ENCODE measurements at places on chromosomes 2 and 18.

DNA sequence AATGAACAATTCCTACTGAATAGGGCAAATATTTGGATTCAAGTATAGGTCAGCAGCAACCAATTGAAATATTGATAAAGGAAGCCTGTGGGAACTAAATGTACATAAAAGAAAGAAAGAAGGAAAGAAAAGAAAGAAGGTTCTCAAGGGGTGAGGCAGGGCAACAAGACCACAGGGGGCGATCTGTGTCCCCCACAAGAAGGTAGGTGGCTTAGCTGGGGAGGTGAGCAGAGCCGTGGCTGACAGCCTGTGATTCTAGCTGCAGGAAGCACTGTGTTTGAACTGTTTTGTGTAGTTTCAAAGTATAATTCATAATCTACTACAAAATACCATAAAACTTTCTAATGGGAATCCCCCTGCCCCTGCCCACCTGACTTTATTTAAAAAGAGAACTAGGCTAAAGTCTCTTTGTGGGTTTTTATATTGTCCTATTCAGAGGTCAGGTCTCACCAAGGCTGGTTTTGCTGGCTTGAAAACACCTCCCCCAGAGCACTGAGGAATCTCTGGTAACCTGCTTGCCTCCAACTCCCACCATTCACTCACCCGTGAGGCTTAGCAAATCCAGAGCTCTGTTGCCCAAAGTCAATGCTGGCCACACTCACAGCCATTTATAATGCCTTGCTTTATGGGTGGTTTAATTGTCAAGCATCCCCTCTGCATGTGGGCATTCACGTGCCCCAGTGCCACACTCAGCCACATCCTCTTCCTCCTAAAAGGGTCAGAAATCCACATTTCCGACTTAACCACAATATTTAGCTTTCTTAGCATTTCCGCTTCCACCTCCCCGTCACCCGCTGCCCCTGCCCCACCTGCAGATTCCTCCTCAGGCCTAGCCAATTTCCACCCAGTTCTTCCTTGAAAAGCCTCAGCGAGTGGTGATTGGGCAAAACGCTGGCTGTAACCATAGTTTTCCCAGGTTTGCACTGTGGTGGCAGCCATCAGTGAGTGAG lies 36.4 kb upstream of the LMAN1 start:
- no peak for DNase-seq

- DNase-seq = no peak
Measured at GRCh38 chr2:240947607-240948006, 41.5 kb downstream of the CROCC2 start.

GRCh38 chr2:74334931-74335333 lies 8.3 kb downstream of the SLC4A5 start:
- DNase-seq = peak; percentile 39

DNA sequence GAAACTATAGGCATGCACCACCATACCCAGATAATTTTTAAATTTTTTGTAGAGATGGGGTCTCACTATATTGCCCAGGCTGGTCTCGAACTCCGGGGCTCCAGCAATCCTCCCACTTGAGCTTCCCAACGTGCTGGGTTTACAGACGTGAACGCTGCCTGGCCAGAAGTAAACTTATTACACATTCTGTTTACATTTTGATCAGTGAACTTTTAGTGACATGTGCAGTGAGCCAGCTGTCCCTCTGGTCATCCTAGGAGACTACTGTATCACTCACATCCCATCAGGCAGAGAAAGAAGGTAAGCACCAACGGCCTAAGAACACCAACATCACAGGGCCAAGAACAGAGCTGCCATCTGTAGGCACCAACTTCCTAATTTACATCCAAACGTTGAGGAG lies 22.2 kb downstream of the NDUFA10 start:
- no peak for DNase-seq

DNA sequence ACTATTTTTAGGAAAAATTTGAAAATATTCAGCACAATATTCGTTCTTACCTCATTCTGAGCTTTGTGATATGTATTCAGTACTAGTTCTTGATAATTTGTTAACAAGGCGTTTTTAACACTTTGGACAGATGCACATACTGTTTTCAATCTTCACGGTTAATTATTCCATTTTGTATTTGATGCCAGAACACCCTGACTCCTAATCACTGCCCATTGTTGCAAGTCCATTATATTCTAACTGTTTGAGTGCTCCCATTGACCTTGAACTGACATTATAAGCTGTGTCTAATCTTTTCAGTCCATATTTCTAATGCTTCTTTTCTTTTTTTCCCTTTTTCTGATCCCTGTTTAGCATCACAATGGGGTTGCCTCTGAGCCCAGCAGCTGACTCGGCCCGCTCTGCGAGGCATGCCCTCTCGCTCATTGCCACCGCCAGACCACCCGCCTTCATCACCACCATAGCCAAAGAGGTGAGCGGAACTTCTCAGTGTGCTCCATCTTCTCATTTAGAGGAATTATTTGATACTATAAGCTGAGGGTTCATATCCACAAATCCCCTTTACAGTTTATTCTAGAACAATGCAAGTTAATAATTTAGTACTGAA lies 211.3 kb upstream of the BOD1L2 start:
- no peak for DNase-seq

GRCh38 chr18:55585065-55585919 lies 2.7 kb downstream of the TCF4 start:
- no peak for DNase-seq

GRCh38 chr18:31647127-31647753 lies 37.1 kb downstream of the B4GALT6 start:
- DNase-seq = no peak

DNA sequence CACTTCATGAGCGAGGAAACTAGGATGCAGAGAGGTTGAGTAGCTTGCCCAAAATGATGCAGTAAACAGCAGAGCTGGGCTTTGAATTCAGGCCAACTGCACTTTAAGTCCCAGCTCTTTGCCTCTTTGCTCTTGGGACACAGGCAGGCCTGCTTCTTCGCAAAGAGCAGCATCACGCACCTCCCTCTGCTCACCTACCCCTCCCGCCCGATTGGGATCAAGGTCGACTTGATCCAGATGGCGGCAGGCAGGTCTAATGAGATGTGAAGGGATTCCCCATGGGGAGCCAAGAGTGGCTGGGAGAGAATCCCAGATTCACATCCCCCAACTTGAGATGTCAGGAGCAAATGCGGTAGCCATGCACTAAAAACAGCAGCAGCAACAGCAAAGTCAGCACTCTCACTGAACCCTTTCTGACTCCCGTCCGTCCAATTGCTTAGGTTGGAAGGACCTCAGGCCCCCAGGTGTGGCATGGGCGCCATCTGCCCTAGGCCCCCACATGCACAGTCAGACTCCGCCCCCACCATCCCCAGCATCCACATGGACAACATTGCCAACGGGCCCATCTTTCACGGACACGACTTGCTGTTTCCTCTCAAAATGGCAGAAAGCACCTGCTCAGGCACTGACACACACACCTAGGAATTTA lies 84.3 kb upstream of the MAP4K4 start:
- DNase-seq = no peak

GRCh38 chr18:32902568-32903330 lies 129.9 kb upstream of the KLHL14 start:
- no peak for DNase-seq

GRCh38 chr2:39737661-39738060 lies 41.4 kb downstream of the THUMPD2 start:
- no peak for DNase-seq

DNA sequence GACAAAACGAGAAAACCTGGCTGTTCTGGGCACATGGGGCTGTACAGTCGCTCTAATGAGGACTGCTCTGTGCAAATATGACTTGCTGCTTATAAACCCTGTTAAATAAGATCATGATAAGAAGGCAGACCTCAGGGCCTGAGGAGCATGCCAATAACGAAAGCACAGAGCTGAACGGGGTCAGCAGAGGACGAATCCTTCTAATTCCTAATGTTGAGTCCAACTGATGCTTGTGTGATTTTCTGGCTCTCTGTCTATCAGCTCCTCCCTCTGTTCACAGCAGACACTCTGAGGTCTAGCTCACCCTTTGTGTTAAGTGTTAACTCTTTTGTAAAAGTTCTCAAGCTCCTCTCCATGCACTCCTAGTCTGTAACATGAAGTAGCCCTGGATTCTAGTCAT lies 167.2 kb upstream of the REV1 start:
- DNase-seq = no peak

- DNase-seq = no peak
Measured at GRCh38 chr2:98453531-98453930, 8.9 kb downstream of the INPP4A start.

GRCh38 chr2:147389218-147389617 lies 455.6 kb upstream of the ACVR2A start:
- no peak for DNase-seq

- DNase-seq = no peak
Measured at GRCh38 chr2:78992807-78993517, 32.5 kb upstream of the REG3G start.

DNA sequence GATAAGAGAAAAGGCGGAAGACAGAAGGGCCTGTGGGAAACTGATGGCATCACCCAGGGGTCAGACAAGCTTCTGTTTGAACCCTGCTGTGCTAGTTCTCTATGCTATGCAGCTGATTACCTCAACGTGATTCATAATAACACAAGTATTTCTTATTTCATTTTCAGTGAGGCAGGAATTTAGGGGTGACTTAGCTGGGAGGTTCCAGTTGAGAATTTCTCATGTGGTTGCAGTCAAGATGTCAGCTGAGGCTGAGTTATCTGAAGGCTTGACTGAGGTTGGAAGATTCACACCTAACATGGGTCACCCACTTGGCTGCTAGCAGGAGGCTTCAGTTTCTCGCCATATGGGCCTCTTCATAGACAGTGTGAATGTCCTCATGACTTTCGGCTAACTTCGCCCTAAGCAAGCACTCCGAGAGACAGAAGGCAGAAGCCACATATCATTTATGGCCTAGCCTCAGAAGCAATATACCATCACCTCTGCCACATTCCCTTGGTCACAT lies 34.0 kb upstream of the TMEM131 start:
- DNase-seq = no peak

DNA sequence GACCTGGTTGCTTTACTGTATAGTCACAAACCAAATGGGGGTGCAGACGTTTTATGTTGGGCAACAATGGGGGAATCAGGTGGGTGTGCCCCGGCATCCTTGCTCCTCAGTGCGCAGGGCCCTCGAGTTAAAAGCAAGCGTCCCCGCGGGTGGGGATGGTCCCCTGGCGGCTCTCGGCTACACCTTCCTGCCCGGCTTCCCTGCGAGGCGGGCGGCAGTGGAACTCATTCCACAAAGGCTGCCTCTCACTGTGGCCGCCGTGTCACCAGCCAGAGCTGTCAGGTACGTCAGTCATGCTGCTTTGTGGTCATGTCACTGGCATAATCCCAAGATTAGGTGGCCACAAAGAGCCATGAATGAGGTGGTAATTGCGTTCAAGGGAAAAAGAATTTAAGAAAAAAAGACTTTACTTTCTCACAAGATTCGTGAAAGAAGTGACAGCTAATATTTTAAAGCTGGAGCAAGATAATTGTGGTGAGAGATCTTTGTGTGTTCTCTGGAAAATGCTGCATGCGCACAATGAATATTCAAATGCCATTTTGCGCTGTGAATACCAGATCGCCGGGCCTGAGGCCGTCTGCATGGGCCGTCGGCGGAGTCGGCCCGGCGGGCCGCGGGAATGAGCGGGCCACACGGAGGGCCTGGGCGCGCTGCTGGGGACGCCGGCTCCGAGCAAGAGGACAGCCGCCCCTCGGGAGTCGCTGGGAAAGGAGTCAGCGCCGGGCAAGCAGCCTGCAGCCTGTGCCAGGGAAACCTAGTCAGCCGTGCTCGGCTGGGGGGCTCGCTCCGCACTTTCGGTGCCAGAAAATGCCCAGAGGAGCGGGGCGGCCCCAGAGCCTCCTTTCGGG lies 82.3 kb upstream of the LDLRAD4 start:
- DNase-seq = no peak

- no peak for DNase-seq
Measured at GRCh38 chr2:192002418-192002817, 155.5 kb upstream of the CAVIN2 start.

GRCh38 chr2:132782176-132782783 lies 112.3 kb upstream of the LYPD1 start:
- DNase-seq = no peak

DNA sequence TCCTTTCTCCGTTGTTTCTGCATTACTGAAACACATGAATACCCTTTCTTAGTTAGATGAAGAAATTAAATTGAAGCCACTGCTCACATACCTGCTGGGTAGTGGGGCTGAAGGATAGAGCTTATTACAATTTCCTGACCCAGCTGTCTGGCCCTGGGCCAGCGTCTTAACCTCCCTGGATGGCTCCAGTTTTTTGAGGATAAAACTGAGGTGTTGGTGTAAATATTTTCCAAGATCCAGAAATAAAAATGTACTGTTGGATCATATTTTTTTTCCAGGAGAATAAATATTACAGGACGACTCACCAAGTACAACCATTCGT lies 3.5 kb downstream of the RNF144A start:
- no peak for DNase-seq

DNA sequence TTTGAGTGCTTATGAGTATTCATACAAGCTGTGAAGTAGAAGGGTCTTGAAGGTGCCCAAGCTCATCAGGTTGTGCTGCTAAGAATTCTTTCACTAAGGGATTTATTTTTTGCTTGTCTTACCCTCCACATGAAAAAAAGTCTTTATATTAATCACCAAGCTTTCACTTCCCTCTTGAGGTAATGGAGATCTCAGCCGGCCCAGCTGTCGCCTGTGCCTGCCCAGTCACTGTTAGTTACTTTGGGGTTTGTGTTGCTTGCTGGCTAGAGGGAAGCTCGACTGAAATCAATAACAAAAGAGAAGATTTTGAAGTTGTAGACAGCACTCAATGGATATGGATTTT lies 21.9 kb downstream of the MC2R start:
- DNase-seq = no peak

DNA sequence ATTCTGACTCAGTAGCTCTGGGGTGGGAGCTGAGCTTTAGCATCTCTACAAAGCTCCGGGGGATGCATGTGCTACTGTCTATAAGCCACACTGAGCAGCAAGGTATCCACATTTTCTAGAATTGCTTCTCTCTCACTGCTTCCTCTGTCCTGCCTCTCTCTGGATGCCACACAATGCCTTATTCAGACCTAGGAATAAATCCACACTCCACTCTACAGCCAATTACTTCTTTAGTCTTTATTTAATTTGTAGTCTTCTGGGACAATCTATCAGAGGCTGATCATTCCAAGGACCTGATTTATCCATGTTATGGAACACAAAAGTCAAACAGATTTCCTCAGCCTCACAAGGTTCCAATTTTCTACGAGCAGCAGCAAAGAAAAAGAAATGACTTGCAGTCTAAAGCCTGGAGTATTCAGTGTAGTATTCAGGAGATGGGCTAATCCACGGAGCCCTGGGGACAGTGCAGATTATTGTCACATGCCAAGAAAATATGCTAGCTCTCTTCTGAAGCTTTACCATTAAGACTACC lies 4.4 kb downstream of the BCL2 start:
- no peak for DNase-seq

- DNase-seq = no peak
Measured at GRCh38 chr2:173048897-173049661, 26.6 kb upstream of the MAP3K20 start.

Measured in NCI-H2107 (cell line).